ENCODE measurements at places on chromosomes 7 and 10. TPM values are rescaled to one million over a fixed set of nuclear protein-coding genes. Genes with fewer than 3 reads are reported as not detected.

The SHH gene
- total RNA-seq, result not detected

DNA sequence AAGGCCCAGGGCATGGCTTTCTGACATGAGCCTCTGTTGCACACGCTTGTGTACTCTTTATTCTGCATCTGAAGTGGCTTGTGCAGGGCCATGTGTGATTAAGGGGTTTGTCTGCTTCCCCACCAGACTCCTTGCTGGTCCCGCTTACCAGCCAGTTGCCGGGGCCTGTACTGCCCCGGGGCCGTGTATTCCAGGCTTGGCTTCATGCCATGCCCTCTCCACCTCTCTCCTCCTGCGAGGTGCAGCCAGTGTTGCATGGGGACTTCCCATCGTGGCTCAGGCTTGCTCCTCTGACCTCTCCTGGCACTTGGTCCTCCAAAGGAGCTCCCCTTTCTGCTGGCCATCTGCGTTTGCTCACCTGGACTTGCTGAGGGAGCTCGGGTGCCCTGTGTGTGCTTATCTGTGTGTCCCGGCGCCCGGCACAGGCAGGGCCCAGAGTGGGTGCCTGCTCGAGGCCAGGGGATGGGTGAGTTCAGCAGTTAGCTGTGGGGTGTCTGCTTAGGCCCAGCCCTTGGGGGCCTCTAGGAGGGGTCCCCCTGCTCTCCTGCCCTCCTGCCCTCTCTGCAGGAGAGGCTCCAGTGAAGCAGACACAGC lies 11.0 kb upstream of the C10orf143 start:
- no peak overlapping the region for H3K4me3 ChIP-seq
- H3K4me1 ChIP-seq, result no peaks in the 10 kb centered on the region
- H3K36me3 ChIP-seq, result peaks cover 8% of the 10 kb centered on the region
- no peak overlapping the region for H3K27ac ChIP-seq

The ADAM8 gene
- 0.99 TPM for total RNA-seq

DNA sequence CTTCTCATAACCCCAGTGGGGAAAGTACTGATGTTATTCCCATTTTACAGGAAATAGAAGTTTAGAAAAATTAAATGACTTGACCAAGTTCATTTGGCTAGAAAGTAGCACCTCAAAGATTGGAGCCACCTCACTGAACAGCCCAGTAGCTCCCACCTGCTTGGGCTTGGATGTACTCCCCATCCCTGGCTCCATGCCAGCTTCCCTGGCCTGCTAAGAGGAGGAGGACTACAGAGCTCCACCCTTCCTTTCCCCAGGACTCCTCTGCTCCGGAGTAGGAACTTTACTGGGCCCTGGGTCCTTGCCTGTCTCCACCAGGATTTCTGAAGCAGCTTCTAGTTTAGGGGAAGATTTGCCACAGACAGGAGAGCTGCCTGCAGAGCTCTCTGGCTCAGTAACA lies 3.1 kb downstream of the HPS6 start:
- no peak for DNase-seq
- H3K4me1 ChIP-seq, result peaks cover 36% of the 10 kb centered on the region
- H3K4me3 ChIP-seq, result no peak overlapping the region
- H3K36me3 ChIP-seq, result no peaks in the 10 kb centered on the region

- H3K27ac ChIP-seq, result no peak overlapping the region
- no peaks in the 10 kb centered on the region for H3K36me3 ChIP-seq
- H3K27me3 ChIP-seq, result 0 out of 2 replicates have a peak, but pooled peaks cover 2% of the 10 kb centered on the region
- H3K4me3 ChIP-seq, result no peak overlapping the region
- no peak for DNase-seq
These were observed 32.1 kb upstream of the CNNM1 start for GRCh38 chr10:99297033-99297432.

DNA sequence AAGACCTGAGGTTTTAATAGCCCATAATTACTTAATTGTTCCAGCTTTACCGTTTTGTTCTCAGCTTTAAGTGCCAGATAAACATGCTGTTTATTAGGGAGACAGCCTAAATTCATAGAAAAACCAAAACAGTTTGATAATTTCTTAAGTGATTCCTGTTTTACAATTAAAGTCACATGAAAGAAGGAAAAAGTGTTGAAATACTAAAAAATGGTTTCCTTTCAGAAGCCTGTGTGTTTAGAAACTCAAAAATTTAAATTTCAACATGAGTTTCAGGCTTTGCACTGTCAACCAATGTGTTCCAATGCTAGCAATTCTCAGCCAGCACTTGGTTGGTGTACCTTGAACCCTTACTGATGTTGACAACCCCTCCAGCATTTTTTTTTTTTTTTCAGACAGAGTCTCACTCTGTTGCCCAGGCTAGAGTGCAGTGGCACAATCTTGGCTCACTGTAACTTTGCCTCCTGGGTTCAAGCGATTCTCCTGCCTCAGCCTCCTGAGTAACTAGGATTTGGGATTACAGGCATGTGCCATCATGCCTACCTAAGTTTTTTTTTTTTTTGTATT lies 135.3 kb downstream of the ICA1 start:
- no peak overlapping the region for H3K27ac ChIP-seq
- H3K27me3 ChIP-seq, result peaks cover 18% of the 10 kb centered on the region
- no peaks in the 10 kb centered on the region for H3K36me3 ChIP-seq
- H3K4me3 ChIP-seq, result no peak overlapping the region
- H3K4me1 ChIP-seq, result peaks cover 8% of the 10 kb centered on the region
- DNase-seq, result no peak

DNA sequence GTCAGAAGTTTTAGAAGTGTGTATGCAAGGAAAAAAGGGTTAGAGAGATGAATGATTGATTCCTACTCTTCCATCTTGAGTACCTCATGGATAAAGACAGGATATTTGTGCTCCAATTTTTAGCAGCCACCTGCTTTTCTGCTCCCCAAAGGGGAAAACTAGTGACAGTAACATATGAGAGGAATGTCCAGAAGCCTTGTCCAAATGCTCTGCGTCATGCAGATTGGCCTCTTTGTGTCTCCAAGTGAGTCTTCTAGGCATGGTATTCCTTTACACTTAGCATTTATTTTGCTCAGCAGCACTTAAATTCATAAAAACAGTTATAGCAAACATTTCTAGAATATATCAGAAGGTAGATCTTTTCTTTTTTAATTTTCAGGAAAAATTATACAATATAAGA lies 306.8 kb downstream of the CNTNAP2 start:
- H3K27ac ChIP-seq, result no peak overlapping the region
- no peak for DNase-seq
- H3K4me1 ChIP-seq, result no peaks in the 10 kb centered on the region

DNA sequence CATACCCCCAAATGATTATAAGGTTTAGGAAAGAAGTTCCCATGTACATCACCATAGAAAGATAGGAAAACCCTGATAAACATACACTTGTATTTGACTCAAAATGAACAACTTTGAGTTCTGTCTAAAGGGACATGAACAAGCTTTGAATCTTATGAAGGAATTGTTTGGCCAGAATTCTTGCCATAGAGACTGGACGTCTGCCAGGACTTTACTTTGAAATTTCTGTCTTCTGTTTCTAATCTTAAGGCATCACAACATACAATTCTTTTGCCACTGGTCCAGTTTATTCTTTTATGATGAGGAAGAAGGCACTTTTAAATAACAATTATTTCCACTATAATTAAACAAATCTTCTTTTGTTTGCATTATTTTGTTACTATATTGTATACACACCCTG lies 26.2 kb upstream of the CYP26C1 start:
- DNase-seq, result no peak
- H3K4me1 ChIP-seq, result peaks cover 60% of the 10 kb centered on the region
- H3K4me3 ChIP-seq, result no peak overlapping the region
- no peaks in the 10 kb centered on the region for H3K36me3 ChIP-seq
- no peak overlapping the region for H3K27ac ChIP-seq

The MRM2 gene
- 30.5 TPM for total RNA-seq

DNA sequence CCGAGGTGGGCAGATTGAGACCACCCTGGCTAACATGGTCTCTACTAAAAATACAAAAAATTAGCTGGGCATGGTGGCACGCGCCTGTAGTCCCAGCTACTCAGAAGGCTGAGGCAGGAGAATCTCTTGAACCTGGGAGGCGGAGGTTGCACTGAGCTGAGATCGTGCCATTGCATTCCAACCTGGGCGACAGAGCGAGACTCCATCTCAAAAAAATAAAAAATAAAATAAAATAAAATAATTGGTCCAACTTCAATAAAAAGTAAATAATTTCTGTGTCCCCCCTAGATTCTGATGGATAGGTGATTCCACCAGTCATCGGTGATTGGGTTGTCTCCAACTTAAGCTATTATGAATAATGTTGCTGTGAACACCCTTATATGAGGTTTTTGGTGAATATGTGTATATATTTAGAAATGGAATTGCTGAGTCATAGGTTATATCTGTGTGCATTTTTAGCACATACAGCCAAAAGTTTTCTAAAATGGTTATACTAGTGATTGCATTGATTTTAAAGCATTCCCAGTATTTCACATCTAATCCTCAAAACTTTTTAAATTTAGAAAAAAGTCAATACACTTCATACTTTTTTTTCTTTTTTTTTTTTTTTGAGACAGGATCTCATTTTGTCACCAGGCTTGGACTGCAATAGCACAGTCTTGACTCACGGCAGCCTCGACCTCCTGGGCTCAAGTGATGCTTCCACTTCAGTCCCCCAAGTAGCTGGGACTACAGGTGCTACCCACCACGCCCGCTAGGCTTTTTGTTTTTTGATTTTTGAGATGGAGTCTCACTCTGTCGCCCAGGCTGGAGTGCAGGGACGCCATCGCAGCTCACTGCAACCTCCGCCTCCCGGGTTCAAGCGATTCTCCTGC lies 13.7 kb upstream of the SRPK2 start:
- DNase-seq, result peak; percentile 14
- H3K4me3 ChIP-seq, result no peak overlapping the region
- H3K27me3 ChIP-seq, result no peaks in the 10 kb centered on the region
- peak overlapping the region; percentile 53 for H3K27ac ChIP-seq

The VPS37D gene
- total RNA-seq, result 2.4 TPM

The PIP gene
- total RNA-seq, result not detected

DNA sequence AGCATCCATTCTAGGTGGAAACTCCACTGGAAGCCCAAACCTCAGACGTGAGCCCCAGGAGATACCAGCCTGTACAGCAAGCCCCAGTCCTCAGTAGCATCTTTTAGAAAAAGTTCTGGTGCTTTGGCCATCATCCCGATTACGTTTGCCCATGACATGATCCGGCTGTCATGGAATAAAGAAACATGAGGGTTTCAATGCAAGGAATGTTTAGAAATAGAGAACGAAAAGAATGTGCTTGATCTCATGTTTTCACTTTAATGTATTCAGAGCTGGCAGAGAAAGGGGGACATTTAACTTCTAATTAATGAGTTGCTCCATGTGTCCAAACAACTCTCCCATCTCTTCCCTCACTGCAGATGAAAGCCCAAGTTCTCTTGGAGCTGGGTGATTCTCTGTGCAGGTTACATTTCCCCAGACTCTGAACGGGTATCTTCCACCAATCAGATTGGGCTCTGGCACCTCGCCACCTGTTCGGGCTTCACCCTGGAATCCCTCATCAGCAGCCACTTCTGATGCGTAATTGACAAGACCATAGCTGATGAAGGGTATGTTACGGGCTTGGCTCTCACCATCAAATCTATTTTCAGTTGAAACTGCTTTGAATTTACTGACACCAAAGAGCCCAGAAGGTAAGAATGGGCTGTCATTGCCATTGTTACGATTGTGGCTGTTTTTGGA lies 165.3 kb downstream of the PLXNA4 start:
- DNase-seq, result no peak
- no peak overlapping the region for H3K4me3 ChIP-seq
- H3K27me3 ChIP-seq, result peaks cover 32% of the 10 kb centered on the region
- H3K4me1 ChIP-seq, result no peaks in the 10 kb centered on the region

- H3K27me3 ChIP-seq, result peaks cover 7% of the 10 kb centered on the region
- DNase-seq, result no peak
- peaks cover 22% of the 10 kb centered on the region for H3K4me1 ChIP-seq
- no peak overlapping the region for H3K4me3 ChIP-seq
- no peak overlapping the region for H3K27ac ChIP-seq
- H3K36me3 ChIP-seq, result no peaks in the 10 kb centered on the region
These were observed 71.1 kb upstream of the KAT6B start for GRCh38 chr10:74755273-74755672.

The CHN2 gene
- total RNA-seq, result not detected

DNA sequence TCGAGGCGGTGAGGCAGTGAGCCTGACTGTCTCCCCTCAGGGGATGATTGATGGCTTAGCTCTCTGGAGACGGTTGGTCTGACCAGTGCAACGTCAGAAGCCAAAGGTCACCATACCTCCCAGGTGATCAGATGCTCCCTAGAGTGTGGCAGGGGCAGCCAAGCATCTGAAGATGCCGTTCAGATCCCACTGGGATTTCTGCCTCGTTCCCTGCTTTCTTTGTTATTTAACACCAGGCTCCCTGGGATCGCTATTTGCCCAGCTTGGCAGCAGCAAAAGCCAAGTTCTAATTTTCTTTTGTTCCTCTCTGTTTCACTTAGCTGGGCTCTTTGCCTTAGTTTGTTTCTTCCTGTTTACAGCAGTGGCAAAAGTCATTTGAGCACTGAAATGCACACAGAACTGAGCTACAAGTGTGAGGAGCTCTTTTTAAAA lies 53.5 kb upstream of the SVIL start:
- no peak overlapping the region for H3K4me3 ChIP-seq
- H3K27ac ChIP-seq, result no peak overlapping the region
- H3K27me3 ChIP-seq, result peaks cover 18% of the 10 kb centered on the region
- H3K4me1 ChIP-seq, result peaks cover 21% of the 10 kb centered on the region
- no peak for DNase-seq

DNA sequence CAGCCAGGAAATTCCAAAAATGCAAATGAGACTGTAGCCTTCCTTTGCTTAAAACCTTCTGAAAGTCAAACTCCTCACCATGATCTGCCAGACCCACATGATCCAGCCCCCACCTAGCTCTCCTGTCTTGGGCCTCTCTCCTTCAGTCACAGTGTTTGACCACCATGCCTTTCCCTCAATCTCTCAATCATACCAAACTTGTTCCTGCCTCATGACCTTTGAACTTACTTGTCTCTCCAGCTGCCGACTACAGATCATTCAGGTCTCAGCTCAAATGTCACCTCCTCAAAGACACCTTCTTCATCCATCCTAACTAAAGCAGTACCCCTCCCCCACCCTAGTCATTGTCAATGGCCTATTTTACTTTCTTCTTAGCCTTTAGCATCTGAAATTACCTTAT lies 9.3 kb upstream of the ADD3 start:
- peaks cover 2% of the 10 kb centered on the region for H3K27me3 ChIP-seq
- no peaks in the 10 kb centered on the region for H3K36me3 ChIP-seq
- no peak overlapping the region for H3K4me3 ChIP-seq
- H3K4me1 ChIP-seq, result peaks cover 42% of the 10 kb centered on the region
- DNase-seq, result no peak

The NKX2-3 gene
- total RNA-seq, result not detected

The ZNF777 gene
- 16.3 TPM for total RNA-seq

The CYP2C19 gene
- total RNA-seq, result not detected

The CTAGE8 gene
- total RNA-seq, result not detected

The ZPBP gene
- total RNA-seq, result not detected

- H3K27me3 ChIP-seq, result peaks cover 3% of the 10 kb centered on the region
- peaks cover 13% of the 10 kb centered on the region for H3K36me3 ChIP-seq
- no peak overlapping the region for H3K27ac ChIP-seq
These were observed 6.9 kb upstream of the PSMG3 start for GRCh38 chr7:1576521-1577253.

GRCh38 chr7:16619979-16620408 lies 25.6 kb downstream of the ANKMY2 start:
- H3K27ac ChIP-seq, result peak overlapping the region; percentile 38
- peaks cover 12% of the 10 kb centered on the region for H3K4me1 ChIP-seq
- no peaks in the 10 kb centered on the region for H3K27me3 ChIP-seq
- H3K36me3 ChIP-seq, result peaks cover 42% of the 10 kb centered on the region

The SPDYE2 gene
- total RNA-seq, result not detected

- H3K4me3 ChIP-seq, result no peak overlapping the region
- no peak overlapping the region for H3K27ac ChIP-seq
- no peak for DNase-seq
- H3K36me3 ChIP-seq, result no peaks in the 10 kb centered on the region
These were observed 13.2 kb upstream of the ITPRID1 start for GRCh38 chr7:31500656-31501055.

GRCh38 chr10:106795619-106796018 lies 368.9 kb downstream of the SORCS1 start:
- H3K4me3 ChIP-seq, result no peak overlapping the region
- H3K27me3 ChIP-seq, result no peaks in the 10 kb centered on the region
- no peak overlapping the region for H3K27ac ChIP-seq
- H3K36me3 ChIP-seq, result no peaks in the 10 kb centered on the region

All from HFFc6 (cell line).